ENCODE measurements at places on chromosomes 7 and 10.

GRCh38 chr7:22821702-22822485, 755 bp downstream of the TOMM7 start:
- peak; percentile 14 for DNase-seq

DNA sequence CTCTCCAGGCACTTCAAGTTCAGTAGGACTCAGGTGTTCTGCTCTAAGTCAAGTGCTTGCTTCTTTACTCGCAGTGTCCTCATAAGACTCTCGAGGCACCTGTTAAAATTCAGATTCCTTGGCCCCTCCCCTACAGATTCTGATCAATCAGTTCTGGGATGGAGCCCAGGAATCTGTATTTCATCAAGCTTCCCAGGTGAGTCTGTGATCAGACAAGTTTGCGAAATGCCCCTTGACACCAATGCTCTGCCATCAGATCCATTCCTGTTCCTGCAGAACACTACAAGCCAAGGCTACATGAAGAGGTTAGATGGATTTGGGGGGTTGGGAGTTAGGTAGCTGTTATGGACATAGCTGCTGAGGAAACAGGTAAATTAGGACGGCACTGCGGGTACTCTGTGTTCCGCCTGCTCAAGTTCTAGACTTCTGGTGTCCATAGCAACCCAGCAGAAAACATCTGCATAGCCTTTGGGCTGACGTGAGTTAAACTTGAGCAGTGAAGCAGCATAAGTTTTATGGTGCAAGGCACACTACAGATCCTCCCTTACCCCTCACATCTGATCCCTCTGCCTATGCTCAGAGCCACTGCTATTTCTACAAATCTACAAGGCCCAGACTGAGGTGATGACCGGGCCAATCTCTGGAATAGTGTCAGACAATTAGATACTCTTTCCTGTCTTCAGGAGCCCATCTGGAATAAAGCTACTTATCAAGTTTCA, 6.8 kb upstream of the NCOA4 start:
- no peak for DNase-seq

DNA sequence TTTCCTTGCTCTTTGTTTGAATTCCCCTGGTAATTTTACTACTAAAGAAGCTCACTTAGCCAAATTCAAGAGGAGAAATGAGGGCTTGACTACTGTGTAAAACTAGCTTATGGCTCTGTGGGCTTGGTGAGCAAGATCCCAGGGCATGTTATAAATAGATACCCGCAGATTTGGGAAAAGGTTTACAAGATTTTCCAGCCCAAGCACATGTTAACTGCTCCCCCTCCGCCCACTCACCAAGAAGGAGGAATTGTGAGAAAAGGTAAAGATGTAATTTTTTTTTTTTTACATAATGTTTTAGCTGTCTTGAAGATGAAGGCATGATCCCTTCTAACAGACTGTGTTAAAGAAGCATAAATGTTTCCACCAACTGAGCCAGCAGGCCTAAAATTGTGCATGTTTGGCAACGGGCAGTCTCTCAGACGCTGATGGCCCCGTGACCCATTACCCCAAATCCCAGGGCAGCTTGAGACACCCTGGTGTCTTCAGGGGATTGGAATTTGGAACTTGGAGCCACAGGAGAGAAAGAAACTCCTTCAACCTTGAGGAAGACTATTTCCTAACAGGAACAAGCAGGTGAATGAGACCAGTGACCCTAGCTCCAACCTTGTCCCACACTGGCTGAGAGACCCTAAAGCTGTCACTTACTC, 429.8 kb upstream of the CELF2 start:
- no peak for DNase-seq

DNA sequence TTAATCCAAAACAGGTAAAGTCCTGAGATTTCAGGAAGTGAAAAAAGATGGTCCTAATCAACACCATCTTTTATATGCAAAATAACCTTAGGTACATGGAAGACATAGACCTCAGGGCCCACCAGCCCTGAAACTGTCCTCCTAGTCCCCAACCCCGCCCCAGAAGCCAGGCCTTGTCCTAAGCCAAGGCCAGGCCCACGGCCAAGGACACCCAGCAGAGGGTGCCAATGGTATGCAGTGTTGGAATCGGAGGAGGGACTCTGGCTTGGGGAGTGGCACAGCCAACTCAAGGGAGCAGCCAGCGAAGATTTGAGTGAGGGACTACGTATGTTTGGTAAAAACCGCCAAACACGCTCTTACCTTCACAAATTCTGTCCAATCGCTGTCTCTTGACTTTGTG, 96.7 kb downstream of the ZRANB1 start:
- no peak for DNase-seq

- DNase-seq = peak; percentile 45
Observed at GRCh38 chr7:135664046-135664589, 1.8 kb downstream of the STMP1 start.

DNA sequence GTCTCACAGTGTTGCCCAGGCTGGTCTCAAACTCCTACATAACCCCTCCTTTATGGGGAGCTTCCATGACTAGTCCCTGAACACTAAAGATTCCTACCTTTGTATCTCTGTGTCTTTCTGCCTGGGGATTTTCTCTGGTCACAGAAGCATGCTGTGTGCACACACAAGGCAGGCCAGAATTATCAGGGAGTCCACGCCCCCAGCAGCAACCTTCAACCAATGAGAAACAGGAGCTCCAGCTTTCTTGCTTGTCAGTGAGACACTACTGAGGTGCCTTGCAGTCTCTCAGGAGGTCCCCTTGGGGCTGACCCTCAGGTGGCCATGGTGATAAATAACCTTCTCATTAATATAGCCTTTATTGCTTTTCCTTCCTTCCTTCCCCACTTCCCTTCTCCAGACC, 45.1 kb upstream of the AUTS2 start:
- DNase-seq = no peak

GRCh38 chr7:408751-409311, 110.8 kb downstream of the PDGFA start:
- no peak for DNase-seq

- DNase-seq = no peak
Observed at GRCh38 chr10:123901621-123902020, 10.0 kb upstream of the CPXM2 start.

GRCh38 chr7:25653384-25653783, 425.1 kb upstream of the NPVF start:
- no peak for DNase-seq

DNA sequence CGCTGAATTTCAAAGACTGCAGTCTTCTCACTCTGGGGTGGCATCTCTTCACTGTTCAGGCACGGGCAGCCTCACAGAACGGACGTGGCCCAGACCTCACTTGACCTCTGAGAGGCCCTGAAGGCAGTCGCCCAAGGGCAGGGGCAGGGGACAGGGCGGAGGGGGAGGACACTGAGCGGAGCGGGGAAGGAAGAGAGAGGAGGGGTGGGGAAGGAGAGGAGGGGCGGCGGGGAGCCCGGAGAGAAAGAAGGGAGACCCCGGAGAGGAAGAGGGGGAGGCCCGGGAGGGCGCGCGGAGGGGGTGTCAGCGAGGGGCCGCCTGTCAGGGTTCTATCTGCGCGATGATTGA, 58.7 kb upstream of the COMTD1 start:
- DNase-seq = no peak

- no peak for DNase-seq
Observed at GRCh38 chr7:28711114-28711513, 247.0 kb downstream of the TRIL start.

DNA sequence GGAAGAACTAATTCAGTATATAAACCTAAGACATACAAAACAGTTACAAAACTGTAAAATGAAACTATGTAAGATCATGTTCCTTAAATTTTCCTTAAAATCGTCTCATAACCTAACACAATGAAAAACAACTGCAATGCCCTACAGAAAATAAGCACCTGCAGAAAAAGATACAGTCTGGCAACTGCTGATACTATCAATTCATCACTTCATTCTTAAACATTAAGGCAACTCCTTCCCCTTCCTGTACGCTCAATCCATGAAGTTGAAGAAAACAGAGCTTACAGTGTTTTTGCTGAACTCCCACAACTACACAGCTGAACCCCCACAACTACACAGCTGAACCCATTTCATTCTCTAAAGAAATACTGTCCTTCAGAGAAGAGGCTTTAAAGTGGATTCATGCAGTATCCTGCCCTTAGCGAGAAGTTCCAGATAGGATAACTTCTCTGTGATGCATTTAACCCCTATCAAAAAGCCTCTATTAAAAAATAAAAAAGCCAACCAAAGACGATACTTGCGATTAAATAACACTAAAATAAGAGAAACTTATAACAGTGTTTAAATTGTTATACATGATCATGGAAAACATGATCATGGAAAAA, 50.0 kb downstream of the JMJD1C start:
- no peak for DNase-seq

GRCh38 chr7:122535086-122535485, 163.8 kb downstream of the RNF133 start:
- DNase-seq = peak; percentile 51

Data from iris pigment epithelial cell (primary cell).